Astrocyte (in vitro differentiated cells and primary cell): ENCODE measurements at places on chromosomes 3 and 15.

DNA sequence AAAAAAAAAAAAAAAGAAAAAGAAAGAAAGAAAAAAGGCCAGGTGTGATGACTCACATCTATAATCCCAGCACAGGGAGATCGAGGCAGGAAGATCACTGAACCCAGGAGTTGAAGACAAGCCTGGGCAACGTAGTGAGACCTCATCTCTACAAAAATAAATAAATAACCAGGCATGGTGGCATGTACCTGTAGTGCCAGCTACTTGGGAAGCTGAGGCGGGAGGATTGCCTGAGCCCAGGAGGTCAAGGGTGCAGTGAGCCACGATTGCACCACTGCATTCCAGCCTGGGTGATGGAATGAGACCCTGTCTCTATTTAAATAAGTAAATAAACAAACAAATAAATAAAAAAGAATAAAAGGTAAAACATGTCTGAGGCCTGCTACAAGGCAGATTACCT lies 39.3 kb upstream of the LACTB start:
- no peak for DNase-seq
- peaks cover 9% of the 10 kb centered on the region for H3K4me1 ChIP-seq
- no peak overlapping the region for H3K27ac ChIP-seq
- no peaks in the 10 kb centered on the region for H3K36me3 ChIP-seq
- H3K4me3 ChIP-seq: no peak overlapping the region

- H3K27ac ChIP-seq: no peak overlapping the region
- no peaks in the 10 kb centered on the region for H3K4me1 ChIP-seq
- no peak overlapping the region for H3K4me3 ChIP-seq
Measured at GRCh38 chr15:49530092-49530491, 90.5 kb downstream of the FAM227B start.

- H3K27ac ChIP-seq: no peak overlapping the region
- H3K27me3 ChIP-seq: peaks cover 2% of the 10 kb centered on the region
- peaks cover 3% of the 10 kb centered on the region for H3K4me1 ChIP-seq
- no peak overlapping the region for H3K4me3 ChIP-seq
- DNase-seq: no peak
- H3K36me3 ChIP-seq: no peaks in the 10 kb centered on the region
Measured at GRCh38 chr15:92633418-92633817, 22.2 kb downstream of the FAM174B start.

- peaks cover 21% of the 10 kb centered on the region for H3K4me1 ChIP-seq
- no peaks in the 10 kb centered on the region for H3K27me3 ChIP-seq
- H3K27ac ChIP-seq: peak overlapping the region; percentile 32
- H3K4me3 ChIP-seq: no peak overlapping the region
Measured at GRCh38 chr3:188776447-188776846, 395.3 kb upstream of the TPRG1 start.

DNA sequence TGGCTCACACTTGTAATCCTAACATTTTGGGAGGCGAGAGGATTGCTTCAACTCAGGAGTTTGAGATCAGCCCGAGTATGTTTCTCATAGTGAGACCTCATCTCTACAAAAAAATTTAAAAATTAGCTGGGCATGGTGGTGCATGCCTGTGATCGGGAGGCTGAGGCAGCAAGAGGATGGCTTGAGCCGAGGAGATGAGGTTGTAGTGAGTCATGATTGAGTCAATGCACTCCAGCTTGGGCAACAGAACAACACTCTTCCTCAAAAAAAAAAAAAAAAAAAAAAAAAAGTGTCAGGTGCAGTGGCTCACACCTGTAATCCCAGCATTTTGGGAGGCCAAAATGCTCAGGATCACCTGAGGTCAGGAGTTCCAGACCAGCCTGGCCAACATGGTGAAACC lies 2.4 kb downstream of the RPL39L start:
- H3K4me1 ChIP-seq: no peaks in the 10 kb centered on the region
- H3K27ac ChIP-seq: no peak overlapping the region
- H3K27me3 ChIP-seq: no peaks in the 10 kb centered on the region
- H3K4me3 ChIP-seq: no peak overlapping the region
- no peaks in the 10 kb centered on the region for H3K36me3 ChIP-seq
- DNase-seq: peak; percentile 45

- H3K36me3 ChIP-seq: no peaks in the 10 kb centered on the region
- H3K27me3 ChIP-seq: peaks cover 4% of the 10 kb centered on the region
- peak; percentile 72 for DNase-seq
- H3K4me1 ChIP-seq: peaks cover 17% of the 10 kb centered on the region
Measured at GRCh38 chr15:33200903-33201302, 6.4 kb upstream of the FMN1 start.

- DNase-seq: peak; percentile 23
- peak overlapping the region; percentile 36 for H3K27ac ChIP-seq
- peaks cover 8% of the 10 kb centered on the region for H3K4me1 ChIP-seq
Measured at GRCh38 chr15:98943601-98944151, 63.9 kb downstream of the PGPEP1L start.

DNA sequence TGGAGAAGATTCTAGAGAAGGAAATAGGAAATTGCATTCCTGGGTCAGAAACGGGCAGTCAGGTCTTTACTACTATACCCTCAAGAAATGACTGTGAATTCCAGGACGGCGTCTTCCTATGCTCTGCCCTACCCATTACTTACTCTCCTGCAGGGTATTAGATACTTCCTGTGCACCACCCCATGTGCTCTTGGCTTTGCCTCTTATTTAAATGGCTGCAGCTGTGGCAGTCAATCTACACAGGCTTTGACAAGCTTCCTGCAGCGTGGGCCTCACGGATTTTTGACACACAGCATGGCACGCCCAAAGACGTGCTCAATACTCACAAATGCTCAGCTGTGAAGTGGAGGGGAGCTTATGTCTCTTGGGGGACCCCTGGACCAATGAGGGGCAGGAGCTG lies 206.1 kb downstream of the SV2B start:
- no peak for DNase-seq
- no peak overlapping the region for H3K27ac ChIP-seq
- no peak overlapping the region for H3K4me3 ChIP-seq
- no peaks in the 10 kb centered on the region for H3K36me3 ChIP-seq
- H3K4me1 ChIP-seq: no peaks in the 10 kb centered on the region

GRCh38 chr3:41681479-41681878 lies 280.4 kb downstream of the ULK4 start:
- H3K36me3 ChIP-seq: no peaks in the 10 kb centered on the region
- H3K4me3 ChIP-seq: no peak overlapping the region
- no peaks in the 10 kb centered on the region for H3K27me3 ChIP-seq

DNA sequence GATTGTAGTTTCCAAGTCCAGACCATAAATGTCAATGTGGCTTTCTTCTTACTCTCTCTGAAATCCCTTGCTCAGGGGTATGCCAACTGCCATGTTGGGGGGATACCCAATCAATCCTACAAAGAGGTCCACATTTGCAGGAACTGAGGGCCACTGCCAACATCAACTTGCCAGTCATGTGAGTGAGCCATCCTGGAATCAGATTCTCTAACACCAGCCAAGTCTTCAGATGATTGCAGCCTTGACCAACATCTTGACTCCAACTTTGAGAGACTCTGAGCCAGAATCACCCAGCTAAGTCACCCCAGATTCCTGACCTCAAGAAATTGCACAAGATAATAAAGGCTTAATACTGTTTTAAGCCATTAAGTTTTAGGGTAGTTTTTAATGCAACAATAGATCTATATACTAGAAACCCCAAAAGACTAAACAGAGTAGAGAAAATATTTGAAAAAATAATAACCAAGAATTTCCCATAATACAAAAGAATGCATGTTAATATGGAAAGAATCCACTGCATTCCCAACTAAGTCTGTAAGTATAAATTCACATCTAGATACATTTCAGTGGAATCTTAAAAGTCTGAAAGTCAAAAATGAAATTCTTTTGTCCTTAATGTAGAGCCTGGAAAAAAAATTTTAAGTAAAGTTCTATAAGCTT lies 22.4 kb downstream of the ISG20 start:
- no peak overlapping the region for H3K4me3 ChIP-seq
- H3K4me1 ChIP-seq: peaks cover 15% of the 10 kb centered on the region
- peak; percentile 49 for DNase-seq
- peak overlapping the region; percentile 49 for H3K27ac ChIP-seq
- no peaks in the 10 kb centered on the region for H3K27me3 ChIP-seq

GRCh38 chr15:50697109-50697797 lies 10.7 kb upstream of the TRPM7 start:
- no peak overlapping the region for H3K27ac ChIP-seq
- peaks cover 4% of the 10 kb centered on the region for H3K4me1 ChIP-seq
- no peak overlapping the region for H3K4me3 ChIP-seq
- DNase-seq: peak; percentile 51
- no peaks in the 10 kb centered on the region for H3K36me3 ChIP-seq
- no peaks in the 10 kb centered on the region for H3K27me3 ChIP-seq

DNA sequence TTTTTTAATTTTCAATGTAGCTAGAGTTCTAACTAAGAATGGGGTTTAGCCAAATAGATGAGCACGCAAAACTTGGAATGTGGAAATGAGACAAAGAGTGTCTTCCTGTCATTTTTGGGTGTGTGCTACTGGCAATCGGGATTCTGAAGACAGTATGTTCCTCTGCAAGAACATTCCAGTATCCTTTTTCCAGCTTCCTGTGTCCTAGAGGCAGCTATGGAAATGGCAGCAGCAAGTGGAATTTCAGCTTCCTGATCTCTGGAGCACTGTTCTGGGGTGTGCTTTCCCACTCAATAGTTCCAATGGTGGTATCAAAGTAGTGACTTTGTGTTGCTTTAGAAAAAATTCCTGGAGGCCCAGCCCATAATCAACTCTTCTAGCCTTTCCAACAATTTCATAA lies 642.9 kb upstream of the KCNMB2 start:
- no peak overlapping the region for H3K27ac ChIP-seq
- H3K27me3 ChIP-seq: no peaks in the 10 kb centered on the region
- no peak overlapping the region for H3K4me3 ChIP-seq
- H3K4me1 ChIP-seq: no peaks in the 10 kb centered on the region
- no peaks in the 10 kb centered on the region for H3K36me3 ChIP-seq
- no peak for DNase-seq

GRCh38 chr15:40754574-40754882 lies 526 bp downstream of the RMDN3 start:
- peak overlapping the region; percentile 91 for H3K4me3 ChIP-seq
- H3K27ac ChIP-seq: peak overlapping the region; percentile 62
- no peak for DNase-seq
- H3K4me1 ChIP-seq: peaks cover 8% of the 10 kb centered on the region
- no peaks in the 10 kb centered on the region for H3K27me3 ChIP-seq
- H3K36me3 ChIP-seq: peaks cover 2% of the 10 kb centered on the region

GRCh38 chr3:135491491-135492205 lies 473.9 kb upstream of the PPP2R3A start:
- no peak overlapping the region for H3K4me3 ChIP-seq
- H3K27me3 ChIP-seq: no peaks in the 10 kb centered on the region
- no peak for DNase-seq
- H3K27ac ChIP-seq: no peak overlapping the region

DNA sequence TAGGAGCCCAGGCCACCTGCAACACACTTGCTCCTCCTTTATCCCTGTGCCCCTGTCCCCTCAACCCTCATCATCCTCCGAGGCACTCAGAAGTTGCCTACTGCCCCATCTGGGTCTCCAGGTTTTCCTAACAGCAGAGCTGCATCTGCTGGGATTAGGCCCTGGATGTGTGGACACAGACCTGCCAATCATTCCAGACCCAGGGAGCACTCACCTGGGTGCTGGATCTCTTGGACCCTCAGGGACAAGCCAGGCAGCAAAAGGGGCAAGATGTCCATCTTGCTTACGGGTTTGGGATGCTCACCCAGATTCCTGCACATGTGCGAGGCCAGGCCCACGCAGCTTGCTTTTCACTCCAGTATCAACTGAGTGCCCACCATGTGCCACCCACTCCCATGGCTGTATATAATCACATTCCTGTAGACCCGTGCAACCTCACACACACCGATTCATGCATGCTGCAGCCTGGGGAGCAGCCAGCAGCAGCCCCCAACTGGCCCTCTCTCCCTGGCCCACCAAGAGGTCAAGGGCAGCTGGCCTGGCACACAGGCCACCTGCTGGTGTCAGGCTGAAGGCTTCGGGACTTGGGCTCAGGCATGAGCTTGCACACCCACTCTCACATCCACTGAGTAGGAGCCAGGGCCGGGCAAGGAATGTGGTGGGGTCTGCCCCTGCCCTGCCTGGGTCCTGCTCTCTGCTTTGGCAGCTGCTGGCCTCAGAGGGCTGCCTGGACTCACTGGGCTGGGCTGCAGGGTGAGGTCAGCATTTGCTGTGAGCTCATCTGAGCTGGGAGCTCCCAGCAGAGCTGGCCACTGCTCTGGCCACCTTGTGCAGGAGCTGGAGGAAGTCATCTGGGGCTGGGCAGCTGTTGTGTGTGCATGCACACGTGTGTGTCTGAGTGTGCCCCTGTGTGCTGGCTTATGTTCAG lies 14.9 kb downstream of the PRKCD start:
- no peaks in the 10 kb centered on the region for H3K27me3 ChIP-seq
- no peak overlapping the region for H3K27ac ChIP-seq
- H3K4me3 ChIP-seq: no peak overlapping the region
- DNase-seq: no peak

DNA sequence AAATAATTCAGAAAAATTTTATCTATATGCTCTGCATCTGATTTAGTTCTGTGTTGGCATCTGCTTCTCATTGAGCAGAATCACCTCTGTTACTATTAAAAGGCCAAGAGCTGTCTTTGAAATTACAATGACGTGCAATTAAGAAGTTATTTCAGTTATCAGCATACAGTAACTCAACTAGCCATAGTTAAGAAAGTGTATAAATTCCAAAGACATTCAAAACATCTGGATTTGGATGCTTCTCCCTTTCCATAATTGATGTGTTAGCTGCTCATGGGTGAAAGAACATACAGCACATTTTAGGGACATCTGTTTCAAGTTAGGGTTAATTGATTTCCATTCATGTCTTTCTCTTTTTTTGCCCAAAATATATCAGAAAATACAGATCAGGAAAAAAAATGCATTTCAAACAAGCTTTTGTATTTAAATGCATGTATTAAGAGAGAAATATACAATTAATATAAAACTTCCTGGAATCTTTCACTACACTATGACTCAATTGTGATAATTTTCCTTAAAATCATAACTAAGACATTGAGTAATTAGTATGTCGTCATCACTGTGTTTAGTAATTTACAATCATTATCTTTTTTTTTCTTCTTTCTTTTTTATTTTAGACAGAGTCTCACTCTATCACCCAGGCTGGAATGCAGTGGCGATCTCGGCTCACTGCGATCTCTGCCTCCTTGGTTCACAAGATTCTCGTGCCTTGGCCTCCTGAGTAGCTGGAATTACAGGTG lies 82.7 kb upstream of the MBNL1 start:
- DNase-seq: no peak
- no peaks in the 10 kb centered on the region for H3K36me3 ChIP-seq
- H3K27ac ChIP-seq: no peak overlapping the region
- no peaks in the 10 kb centered on the region for H3K4me1 ChIP-seq
- no peak overlapping the region for H3K4me3 ChIP-seq
